CD4-positive, alpha-beta T cell treated with Interleukin-21 for 1 hour (primary cell): ENCODE measurements at places on chromosomes 11 and 22.

DNA sequence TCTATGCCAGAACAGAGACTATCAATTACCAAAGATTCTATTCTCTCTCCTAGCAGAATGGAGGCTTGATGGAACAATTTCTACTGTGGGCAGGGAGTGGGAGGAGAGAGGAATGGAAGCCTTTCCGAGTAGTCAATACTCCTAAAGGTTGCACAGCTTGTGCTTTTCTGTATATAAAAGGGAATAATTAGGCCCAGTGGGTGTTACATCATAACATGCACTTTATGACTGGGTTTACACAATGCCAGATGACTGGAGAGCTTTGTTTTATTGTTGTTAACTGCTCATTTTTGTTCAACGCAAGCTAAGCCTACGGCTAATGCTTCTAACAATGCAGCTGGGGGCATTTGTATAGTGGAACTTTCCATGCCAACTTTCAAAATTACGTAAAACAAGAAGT lies 2237.9 kb upstream of the RAG2 start:
- no peak for DNase-seq

DNA sequence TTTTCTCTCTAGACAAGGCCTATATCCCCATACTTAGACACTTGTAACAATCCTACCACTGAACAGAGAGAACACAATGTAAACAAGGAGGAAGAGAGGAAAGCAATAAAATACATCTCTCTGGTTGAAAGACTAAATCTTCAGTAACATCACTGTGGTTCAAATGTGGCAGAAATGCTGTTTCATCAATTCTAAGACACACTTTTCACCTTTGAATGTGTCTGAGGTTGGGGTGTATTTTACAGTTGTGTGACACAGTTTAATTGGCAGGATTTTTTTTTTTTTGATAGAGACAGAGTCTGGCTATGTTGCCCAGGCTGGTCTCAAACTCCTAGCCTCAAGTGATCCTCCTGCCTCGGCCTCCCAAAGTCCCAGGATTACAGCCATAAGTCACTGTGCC lies 79.5 kb downstream of the AMBRA1 start:
- no peak for DNase-seq

DNA sequence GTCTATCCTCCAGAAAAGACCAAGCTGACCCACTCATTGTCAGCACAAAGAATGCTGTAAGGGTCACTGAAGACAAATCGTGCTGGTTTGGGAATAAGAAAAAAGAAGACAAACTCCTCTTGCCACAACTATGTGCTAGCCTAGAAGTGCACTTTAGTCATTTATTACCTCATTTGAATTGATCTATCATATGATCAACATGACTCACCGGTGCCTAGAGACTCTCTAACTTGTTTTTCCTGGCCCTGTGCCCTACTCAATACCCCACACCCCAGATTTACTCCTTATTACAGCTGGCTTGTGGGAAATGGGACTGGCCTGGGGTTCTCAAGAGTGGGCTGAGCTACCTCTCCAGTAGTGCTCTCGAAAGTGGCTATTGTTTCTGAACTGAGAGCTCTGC lies 35.9 kb upstream of the HORMAD2 start:
- no peak for DNase-seq

GRCh38 chr11:57971272-57972012 lies 52.2 kb upstream of the OR9Q1 start:
- DNase-seq, result no peak

GRCh38 chr11:24496736-24497725 lies at the start of gene LUZP2:
Gene LUZP2 (plus strand): TSS chr11:24497053.
- no peak for DNase-seq

GRCh38 chr22:49705216-49705971 lies 122.3 kb downstream of the BRD1 start:
- DNase-seq, result no peak

DNA sequence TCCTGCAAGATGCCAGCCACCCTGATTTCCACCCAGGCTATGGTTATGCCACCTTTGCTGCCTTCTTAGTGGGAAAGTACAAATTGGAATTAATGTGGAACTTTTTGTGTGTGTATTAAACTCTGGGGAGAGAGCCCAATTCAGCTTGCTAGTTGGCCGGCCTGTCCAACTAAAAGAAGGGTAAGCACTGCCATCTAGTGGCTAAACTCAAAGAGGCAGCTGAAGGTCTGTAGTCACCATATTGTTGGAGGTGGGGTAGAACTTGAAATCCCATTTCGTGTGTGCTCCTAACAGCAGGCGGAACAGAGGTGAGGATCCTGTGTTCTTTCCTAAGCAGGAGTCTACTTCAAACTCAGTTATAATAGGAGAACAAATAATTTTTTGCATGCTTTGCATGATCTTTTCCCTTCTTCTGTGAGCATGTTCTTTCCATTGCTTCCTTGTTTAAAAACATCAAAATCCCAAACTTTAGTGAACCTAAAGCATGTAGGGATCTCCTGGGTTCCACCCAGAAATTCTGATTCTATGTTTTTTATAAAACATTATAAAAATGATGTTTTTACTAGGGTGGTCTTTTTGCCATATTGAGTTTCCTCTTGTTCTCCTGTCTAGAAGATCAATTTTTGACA lies 138.8 kb upstream of the SORL1-AS1 start:
- DNase-seq, result peak; percentile 86

- no peak for DNase-seq
Observed at GRCh38 chr11:21142007-21142406, 472.6 kb downstream of the NELL1 start.

DNA sequence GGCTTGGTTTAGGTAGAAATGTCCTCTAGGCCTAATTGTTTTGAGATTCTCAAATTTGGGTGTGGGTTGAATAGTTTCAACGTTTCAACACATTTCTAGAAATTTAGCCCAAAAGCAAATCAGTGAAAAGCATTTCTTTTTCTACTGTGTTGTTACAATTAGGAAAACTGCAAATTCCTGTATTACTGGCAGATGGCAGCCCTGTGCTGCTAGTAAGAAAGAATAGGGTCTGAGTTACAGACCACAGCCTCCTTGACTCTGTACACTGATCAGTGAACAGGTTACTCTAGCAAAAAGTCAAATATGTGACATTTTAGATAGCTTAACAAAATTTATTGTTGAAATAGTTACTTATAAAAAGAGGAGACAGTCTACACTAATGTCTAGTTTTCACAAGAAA lies 703.0 kb downstream of the JRKL start:
- DNase-seq, result no peak
